ENCODE measurements at places on chromosomes 1 and 21.

GRCh38 chr1:11749203-11749689 lies 12.7 kb upstream of the C1orf167 start:
- no peak for DNase-seq

DNA sequence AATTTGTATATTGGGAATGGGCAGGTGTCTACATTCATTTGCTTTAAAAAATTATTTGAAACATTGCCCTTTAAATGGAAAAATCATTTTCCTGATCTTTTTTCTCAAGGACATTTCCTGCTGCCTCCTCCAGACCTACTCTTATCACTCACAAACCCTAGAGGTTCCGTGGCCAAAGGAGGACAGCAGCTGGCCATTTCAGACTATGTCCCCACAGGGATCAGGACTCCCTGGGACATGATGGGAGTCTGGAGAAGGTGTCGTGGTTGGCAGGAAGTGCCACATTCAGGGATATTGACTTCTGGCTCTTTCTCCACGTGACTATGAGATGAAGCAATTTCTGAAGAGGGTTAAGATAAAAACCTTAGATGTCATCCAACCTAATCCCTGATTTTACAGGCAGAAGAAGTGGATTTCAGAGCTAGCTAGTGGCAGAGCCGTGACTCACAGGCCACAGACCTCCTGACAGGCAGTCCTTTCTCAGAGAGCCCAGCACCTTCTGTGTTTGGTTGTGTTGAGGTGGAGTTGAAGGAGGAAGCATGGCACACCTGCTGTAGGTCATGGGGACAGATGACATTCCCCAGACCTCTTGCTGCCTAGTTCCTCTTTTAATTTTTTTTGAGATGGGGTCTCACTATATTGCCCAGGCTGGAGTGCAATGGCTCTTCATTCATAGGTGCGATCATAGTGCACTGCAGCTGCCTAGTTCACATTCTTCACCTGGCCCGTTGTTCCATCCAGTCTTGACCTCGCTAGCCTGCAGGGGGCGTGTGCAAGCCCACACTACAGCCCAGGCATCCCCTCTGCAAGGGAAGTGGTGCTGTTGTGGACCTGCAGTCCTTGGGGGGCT lies 25.5 kb upstream of the IL10 start:
- DNase-seq = no peak

DNA sequence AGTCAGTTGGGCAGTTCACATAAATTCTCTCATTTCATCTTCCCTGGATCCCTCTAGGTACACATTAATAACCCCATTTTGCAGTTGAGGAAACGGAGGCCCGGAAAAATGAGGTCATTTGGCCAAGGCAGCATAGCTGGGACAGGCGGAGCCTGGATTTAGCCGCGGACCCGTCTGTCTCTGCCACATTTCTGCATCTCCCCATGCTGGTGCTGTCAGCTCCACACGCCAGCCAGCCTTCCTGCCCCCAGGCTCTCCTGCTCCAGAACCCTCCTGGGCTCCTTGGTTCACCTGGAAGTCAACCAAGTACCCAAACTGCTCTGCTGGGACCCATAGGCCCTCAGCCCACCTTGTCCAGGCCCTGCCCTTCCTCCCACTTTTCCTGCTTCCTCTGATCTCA lies 7.6 kb downstream of the FOXO6 start:
- no peak for DNase-seq

- no peak for DNase-seq
These were observed 5.7 kb upstream of the FTCD start for GRCh38 chr21:46160907-46161632.

GRCh38 chr1:224333309-224333926 lies 3.4 kb upstream of the NVL start:
- DNase-seq = no peak

- DNase-seq = no peak
These were observed 19.5 kb downstream of the USP25 start for GRCh38 chr21:15749082-15749860.
